ENCODE measurements at places on chromosomes 2 and 18.

DNA sequence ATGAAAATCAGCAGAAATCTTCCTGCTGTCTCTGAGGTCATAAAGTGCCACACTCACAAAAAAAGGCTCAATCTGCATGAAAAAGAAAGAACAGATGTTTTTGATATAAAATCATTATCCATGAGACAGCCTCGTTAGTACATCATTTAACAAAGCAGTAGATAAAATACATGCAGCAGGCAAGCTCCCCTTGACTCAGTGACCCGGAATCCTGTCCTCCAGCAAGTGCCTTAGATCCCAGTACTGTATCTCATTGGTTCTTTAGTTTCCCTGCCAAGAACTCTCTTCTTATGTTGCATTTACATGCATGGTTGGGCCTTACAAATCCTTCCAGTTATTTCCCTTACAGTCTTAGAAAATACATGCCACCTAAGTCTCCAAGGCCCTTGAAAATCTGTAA is 148.9 kb upstream of the CCDC195 start:
- DNase-seq: no peak

- DNase-seq: no peak
Observed at GRCh38 chr2:238927746-238928519, 80.0 kb downstream of the TWIST2 start.

- no peak for DNase-seq
Observed at GRCh38 chr18:10442551-10442971, 11.9 kb upstream of the APCDD1 start.

DNA sequence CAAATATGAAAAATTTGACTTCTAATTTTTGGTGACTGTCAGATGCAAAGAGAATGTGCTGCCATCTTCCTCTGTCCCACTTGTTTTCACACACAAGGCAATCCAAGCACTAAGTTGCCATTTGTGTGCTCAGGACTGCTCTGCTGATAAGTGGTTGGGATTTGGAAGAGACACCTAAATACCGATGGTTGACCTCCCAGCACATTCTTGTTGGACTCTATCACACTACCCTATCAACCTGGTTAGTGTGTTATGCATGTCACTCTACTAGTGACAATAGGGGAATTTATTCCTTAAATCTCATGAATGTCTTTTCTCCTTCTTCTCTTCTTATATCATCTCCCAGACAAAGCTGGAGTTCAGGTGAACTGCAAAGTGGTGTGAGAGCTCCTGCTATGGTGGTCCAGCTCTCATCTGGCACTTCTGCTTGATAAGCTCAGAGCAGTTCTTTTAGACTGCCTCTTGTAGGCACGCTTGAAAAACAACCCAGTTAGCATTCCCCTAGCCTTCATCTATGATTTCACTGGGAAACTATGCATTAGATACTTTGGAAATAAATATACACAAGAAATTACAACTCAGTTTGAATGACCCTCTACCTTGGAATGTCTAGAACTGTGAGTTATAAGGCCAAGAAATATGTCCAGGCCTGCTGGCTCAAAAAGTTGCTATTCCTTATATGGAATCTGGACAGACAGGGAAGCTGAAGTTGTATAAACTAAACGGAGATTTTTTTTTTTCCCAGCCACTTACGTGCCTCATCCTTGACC is 404.8 kb downstream of the MEIS1 start:
- no peak for DNase-seq

DNA sequence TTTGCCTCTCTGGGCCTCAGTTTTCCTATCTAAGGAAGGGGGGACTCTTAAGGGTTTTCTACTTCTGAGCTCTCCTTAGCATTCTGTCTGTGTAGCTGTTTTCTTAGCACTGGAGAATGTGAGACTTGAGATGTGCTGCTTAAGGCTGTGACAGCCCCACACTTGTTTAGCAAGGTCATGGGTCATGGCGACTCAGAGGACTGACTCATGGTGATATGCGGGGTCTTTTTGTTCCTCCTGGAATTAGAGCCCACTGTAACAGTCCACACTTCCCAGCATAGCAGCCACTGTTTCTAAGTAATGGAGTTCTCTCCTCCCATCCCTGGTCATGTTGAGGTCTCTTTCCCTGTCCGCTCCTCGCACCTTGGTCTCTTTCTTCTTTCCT is 4.1 kb upstream of the LPIN1 start:
- no peak for DNase-seq

GRCh38 chr18:56431551-56431950 is 206.8 kb downstream of the TXNL1 start:
- no peak for DNase-seq

- DNase-seq: no peak
Observed at GRCh38 chr2:101763496-101764333, 66.2 kb downstream of the MAP4K4 start.

- no peak for DNase-seq
Observed at GRCh38 chr2:60478660-60479059, 74.8 kb downstream of the BCL11A start.

DNA sequence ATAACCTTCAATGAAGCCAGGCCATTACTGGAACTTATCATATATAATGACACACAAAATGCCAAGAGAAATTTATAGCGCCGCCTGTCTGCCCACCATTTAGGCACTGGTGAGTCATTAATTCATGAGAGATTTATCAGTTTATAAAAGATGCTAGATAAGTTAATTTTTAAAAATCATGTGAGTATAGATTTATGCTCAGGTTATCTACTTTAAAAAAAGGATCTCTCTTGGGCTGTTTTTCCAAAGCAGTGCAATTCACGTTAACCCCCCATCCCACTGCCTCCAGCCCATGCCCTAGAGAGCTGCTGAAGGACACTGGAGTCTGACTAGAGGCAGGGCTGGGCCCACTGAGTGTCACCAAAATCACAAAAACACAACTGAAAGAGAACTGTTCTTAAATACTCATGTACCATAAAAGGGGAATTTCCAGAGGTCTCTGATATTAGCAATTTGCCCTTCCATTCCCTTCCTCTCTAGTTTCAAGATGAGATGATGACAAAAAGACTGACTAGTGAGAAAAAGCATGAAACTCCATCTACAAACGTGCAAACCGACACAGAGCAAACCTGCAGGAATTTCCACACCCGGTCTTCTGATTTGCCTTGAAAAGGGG is 160.8 kb downstream of the BCL2 start:
- DNase-seq: no peak

- no peak for DNase-seq
Observed at GRCh38 chr2:233015019-233015645, 2.1 kb upstream of the NGEF start.

DNA sequence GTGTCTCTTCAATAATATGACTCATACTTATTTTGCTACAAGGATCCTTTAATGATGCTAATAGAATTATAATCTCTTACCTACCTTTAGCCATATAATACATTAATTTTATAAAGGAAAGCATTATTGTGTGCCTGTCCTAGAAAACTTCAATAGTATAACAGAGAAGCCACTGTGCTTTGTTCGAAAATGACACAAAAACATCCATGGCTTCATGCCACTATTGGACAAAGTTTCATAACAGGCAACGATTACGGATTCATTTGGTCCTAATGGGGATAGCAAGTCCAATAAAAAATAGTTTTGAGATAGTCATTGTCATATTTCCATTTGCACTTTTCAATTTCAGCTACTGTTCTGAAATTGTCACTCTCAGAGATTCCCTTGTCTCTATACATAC is 52.5 kb upstream of the CCDC150 start:
- no peak for DNase-seq

GRCh38 chr2:233961905-233962304 is 44.7 kb downstream of the TRPM8 start:
- DNase-seq: no peak

DNA sequence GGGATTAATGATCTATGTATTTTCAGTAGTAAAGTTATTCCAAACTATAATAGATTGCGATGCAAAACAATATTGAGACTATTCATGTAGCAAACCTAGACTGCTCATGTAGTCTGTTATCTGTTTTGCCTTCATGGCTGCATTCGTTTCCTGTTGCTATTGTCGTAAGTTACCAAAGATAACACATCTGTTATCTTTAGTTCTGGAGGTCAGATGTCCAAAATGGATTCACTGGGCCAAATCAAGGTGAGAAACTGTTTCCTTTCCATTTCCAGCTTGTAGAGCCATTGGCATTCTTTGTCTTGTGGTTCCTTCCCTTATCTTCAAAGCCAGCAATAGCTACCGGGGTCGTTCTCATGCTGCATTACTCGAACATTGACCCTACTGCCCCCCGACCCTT is 20.9 kb downstream of the ITGAV start:
- no peak for DNase-seq

- DNase-seq: no peak
Observed at GRCh38 chr2:70115646-70116442, 28.6 kb downstream of the PCBP1 start.

DNA sequence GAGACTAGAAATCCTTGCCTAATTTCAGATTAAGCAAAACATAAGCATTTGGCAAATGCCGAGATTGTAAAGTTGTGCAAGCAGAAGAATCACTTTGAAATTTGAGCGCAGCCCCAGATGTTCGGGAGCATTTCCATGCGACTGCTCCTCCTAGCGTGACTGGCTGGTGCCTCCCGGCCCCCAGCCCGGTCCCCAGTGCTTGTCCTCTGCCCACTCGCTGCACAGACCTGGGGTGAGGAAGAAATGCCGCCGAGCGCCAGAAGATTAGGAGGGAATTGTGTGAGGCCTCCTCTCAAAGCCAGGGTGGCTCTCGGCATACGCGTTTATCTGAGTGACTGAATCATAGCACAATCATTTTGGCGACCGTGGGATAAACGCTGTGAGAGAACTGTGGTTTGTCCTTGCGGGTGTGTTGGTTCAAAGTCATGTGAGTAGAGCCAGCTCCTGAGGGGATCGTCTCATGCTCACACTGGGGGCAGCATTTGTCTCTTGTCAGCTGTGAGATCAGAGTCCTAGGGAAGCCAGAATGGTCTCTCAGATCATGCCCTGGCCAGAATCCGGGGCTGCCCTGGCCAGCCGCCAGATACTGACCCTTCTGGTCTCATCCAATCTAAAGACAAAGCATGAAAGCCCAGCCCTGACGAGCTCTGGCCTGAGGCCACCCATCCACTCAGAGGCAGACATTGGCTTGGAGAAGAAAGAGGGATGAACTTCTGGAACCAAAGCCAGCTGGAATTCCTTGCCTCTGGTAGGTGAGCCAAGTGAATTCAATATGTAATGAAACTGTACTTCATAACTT is 189.3 kb downstream of the SH3RF3 start:
- no peak for DNase-seq

GRCh38 chr2:16198166-16198912 is 258.0 kb downstream of the MYCN start:
- no peak for DNase-seq

DNA sequence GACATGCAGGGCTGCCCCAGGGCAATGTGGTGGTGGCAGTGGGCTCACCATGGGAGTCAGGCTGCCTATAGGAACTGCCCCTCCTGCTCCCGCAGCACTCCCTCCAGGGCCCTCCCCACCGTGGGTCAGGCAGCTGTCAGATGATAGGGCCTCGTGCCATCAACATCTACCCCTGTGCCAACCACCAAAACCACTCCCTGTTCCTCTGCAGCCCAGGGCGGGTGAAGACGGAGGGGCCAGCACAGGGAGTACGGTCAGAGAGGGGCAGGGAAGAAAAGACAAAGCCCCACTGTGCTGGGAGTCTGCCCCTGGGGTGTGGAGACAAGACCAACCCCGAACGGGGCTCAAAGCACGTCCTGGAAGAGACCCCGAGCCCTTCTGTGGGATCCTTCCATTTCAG is 97.4 kb downstream of the TNS1 start:
- DNase-seq: no peak

- no peak for DNase-seq
Observed at GRCh38 chr18:8912348-8913326, 189.9 kb upstream of the NDUFV2 start.

DNA sequence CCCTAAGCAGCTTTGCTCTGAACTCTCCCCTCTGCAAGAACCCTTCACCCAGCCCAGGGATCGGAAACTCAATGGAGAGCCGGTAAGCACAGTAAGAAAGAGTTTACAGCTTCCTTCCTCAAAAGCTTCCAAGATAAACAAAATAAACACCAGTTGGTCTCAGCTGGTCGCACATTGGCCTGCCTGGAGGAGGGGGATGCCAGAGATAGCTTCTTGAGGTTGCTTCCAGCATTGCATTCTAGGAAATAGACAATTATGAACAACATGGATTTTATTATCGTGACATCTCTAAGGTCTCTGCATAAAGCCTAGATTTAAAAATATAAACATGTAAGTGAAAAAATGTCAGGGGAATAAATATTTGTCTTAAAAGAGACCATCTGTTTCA is 141.5 kb upstream of the PKDCC start:
- DNase-seq: no peak

DNA sequence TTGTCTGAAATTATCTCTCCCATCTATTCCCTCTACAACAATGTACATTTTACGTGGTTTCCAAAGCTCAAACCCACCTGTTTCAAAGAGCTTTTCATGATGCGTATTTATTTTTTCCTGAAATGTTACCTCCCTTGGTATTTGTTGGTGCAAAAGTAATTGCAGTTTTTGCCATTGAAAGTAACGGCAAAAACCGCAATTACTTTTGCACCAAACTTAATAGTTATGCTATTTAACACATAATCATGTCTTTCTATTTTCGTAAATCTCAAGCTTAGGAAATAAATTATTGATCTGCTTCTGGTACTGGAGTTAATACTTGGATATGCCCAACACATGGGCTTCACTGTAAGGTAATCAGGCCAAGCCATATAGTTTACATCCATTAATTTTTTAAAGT is 85.2 kb downstream of the SUCLG1 start:
- no peak for DNase-seq

- no peak for DNase-seq
Observed at GRCh38 chr18:77068321-77069312, 64.0 kb downstream of the MBP start.

GRCh38 chr2:70962885-70963878 is 15.2 kb upstream of the ANKRD53 start:
- DNase-seq: no peak

DNA sequence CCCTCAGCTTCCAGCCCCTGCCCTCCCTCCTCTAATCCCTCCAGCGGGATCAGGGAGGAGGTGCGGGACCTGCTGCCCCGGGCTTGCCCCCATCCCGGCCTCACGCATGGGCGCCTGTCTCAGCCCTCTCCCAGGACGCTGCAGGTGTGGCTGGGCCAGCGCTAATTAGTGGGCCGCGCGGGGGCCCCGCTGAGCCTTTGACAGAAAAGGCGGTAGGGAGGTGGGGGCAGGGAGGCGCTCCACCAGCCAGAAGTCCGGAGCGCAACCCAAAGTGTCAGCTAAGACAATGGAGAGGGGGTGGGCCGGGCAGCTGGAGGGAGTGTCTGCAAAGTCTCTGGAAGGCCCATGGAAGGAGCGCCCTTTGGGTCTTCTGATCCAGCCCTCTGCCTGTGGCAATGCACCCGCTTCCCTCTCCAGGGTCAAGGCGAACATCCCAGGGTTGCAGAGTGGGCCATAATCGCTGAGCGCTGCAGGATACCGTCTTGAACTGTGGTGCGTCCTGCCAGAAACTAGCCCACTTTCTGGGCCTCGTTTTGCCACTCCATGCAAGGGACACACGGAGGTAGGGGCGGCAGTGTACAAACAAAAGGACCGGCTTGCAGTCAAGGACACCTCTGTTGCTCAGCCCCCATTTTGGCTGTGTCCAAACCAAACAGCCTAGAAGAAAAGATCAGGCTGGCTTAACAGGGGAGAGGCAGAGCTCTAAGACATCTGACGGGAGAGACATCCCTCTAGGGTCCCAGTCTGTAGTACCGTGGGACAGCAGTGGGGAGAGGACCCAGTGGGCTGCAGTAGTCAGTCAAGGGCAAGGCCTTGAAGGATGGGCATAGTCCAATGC is 3.5 kb downstream of the ATP6V1B1 start:
- DNase-seq: no peak
